Mesendoderm (in vitro differentiated cells): ENCODE measurements at places on chromosomes 2 and 18.

- DNase-seq = no peak
Measured at GRCh38 chr2:128376241-128377041, 57.8 kb upstream of the HS6ST1 start.

DNA sequence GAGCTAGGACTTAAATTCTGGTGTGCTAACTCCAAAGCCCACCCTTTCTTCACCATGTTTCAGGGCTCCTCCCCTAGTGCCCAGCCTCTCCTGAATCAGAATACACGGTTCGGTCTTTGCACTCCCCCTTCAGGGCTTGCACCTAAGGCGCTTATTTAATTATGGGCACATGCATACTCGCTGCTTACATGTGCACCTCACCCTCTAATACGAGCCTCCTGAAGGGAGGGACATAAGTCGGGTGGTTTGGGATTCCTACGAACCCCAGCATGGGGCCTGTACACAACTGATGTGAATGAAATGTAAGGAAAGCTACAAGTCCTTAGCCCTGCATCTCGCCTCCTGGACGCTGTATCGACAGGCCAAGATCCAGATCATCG, 435 bp downstream of the IFT172 start:
- DNase-seq = peak; percentile 38

DNA sequence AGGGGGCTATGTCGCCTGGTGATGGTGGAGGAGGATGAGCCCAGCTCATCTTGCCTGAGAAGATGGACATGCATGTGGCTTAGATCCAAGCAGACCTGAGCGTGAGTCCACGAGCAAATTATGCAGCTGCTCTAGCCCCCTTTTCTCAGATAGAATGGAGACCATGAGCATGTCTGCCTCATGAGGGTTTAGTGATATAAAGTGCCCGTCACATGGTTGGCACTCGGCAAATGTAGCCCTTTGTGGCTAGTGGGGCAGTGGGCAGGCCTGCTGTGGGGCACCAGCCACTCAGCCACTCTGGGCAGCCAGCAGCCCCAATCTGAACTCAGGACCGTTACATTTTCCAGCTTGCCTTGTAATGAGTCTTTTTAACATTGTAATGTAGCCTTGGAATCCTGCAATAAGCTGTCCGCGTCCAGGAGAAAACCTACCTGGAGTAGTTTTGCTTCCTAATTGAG, 92.1 kb upstream of the HS6ST1 start:
- DNase-seq = no peak

- peak; percentile 23 for DNase-seq
Measured at GRCh38 chr2:64400733-64401528, 53.0 kb upstream of the LGALSL start.

- DNase-seq = no peak
Measured at GRCh38 chr2:157367704-157368103, 42.1 kb upstream of the ERMN start.

DNA sequence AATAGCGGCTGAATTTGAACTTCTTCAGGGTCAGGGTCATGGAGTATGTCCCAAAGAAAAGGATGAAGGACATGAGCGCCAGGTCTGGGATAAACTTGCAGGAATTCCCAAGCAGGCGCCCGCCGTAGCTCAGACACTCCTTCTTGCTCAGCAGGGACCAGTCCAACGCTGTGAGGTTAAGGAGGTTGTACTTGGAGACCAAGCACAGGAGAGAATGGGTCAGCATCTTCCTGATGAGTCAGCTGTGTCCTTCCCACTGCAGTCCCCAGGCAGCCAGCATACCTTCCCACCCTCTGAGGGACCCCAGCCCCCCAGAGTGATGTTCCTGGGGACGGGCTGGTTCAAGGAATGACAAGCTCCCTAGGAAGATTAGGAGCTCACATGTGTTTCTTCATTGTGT, 40.9 kb downstream of the MTHFD2 start:
- DNase-seq = no peak

DNA sequence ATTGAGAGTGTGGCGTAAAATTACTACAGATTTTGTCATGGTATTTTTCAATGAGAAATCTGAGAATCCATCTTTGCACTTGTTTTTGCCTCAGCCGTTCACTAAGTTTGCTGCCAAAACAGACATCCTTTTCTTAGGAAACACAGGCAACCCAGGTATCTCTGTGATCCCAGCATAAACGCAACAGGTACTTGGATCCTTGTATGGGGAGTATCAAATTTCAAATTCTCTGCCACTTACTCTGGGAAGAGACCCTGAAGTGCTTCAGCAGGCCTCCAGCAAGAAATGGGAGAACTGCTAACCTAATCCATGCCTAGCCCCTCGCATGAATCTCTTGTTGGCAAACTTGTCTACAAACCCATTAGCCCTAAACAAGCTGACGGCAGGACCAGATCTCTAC, 83.1 kb downstream of the BCL11A start:
- DNase-seq = no peak

GRCh38 chr2:195049372-195050031, 607.5 kb upstream of the SLC39A10 start:
- no peak for DNase-seq

GRCh38 chr2:70902067-70902442, 33.6 kb upstream of the ATP6V1B1 start:
- DNase-seq = peak; percentile 66

DNA sequence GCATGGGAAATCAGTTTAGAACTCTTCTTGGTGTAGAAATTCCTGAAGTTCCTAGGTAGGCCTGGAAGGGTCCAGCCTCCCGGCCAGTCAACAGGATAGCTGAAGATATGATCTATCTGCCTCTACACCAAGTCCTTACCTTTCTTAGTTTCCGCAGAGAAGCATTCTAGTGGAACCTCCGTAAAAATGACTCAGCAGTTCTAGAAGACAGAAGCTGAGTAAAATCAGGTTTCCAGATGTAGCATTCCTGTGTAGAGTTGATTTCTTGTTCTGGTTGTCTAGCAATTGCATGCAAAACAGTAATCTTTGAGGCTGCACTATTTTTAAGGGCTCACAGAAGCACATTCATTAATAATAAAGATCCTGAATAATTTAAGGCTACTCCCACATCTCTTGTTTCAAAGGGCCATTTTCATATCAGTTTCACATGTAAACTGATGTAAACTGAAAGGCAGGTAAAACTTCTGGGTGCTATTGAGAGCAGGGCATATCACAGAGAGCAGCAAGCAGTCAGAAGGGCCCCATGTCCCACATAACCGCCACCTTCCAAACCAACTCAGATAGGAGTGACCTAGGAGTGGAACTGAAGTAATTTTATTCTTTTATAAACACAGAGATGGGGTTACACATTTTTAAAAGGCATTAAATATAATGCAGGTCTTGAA, 3.2 kb upstream of the DYTN start:
- DNase-seq = peak; percentile 2

GRCh38 chr2:27074738-27075565, 3.5 kb upstream of the EMILIN1 start:
- no peak for DNase-seq

- no peak for DNase-seq
Measured at GRCh38 chr18:56321470-56321869, 316.9 kb downstream of the TXNL1 start.
